ENCODE measurements at places on chromosomes 5 and 9. TPM values are rescaled to one million over a fixed set of nuclear protein-coding genes. Genes with fewer than 3 reads are reported as not detected.

The MAP3K1 gene
- 73.1 TPM for polyA plus RNA-seq

The PRDM9 gene
- not detected for polyA plus RNA-seq

- no peak for DNase-seq
Measured at GRCh38 chr5:158434749-158435148, 575.8 kb upstream of the CLINT1 start.

- DNase-seq = no peak
Measured at GRCh38 chr5:94916619-94917018, 298.1 kb downstream of the SLF1 start.

DNA sequence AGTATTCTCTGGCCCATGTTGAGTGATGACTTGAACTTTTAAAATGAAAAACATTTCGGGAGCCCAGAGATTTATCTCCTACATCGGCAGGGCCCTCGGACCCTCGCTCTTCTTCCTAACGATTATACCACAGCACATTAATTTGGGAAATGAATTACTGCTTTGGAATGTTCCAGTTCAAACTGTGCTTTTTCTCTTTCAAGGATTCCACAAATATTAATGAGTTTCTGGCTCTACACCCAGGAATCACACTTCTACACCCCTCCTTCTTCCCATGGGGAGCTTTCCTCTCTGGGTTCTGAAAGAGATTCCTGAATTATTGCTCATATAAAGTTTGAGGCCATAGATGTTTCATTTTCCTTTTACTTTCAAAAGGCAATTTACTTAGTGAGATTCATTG lies 41.2 kb downstream of the NSG2 start:
- DNase-seq = no peak

GRCh38 chr5:31863991-31864411 lies 225.1 kb downstream of the PDZD2 start:
- no peak for DNase-seq

The SLC6A19 gene
- 56.1 TPM for polyA plus RNA-seq

Data from renal cortex interstitium (tissue), 15 donors.